NCI-H524 (cell line): ENCODE measurements at places on chromosomes 2 and 18.

- peak; percentile 24 for DNase-seq
Observed at GRCh38 chr2:218711550-218711929, 905 bp downstream of the TTLL4 start.

DNA sequence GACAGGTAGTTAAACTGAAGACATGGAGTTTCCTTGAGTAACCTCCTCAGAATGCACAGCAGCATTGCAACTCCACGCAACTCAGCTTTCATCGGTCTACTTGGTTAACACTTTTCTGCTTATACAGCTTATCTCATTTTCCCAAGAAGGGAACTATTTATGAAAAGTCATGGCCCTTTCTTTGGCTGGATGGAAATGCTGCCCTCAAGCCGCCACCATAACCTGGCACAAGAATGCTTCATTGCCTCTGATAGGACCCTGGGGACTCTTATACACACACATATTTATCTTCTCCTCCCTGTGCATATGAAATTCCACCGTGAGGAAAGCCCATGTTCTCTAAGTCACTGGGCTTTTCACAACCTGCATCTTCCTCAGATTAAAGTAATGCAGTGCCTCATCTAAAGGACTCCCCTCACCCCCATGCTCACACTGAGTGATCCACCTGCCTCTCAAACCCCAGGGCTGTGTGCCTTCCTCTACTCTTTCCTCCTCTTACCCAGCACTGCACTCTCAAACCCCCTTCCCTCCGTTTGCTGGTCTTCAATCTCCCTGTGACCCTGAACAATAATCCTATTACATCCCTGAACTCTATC, 192.0 kb upstream of the HNRNPA3 start:
- no peak for DNase-seq

- DNase-seq, result peak; percentile 88
Observed at GRCh38 chr2:31440764-31441163, 26.2 kb upstream of the XDH start.

GRCh38 chr2:145226901-145227300, 707.0 kb upstream of the ZEB2 start:
- no peak for DNase-seq

DNA sequence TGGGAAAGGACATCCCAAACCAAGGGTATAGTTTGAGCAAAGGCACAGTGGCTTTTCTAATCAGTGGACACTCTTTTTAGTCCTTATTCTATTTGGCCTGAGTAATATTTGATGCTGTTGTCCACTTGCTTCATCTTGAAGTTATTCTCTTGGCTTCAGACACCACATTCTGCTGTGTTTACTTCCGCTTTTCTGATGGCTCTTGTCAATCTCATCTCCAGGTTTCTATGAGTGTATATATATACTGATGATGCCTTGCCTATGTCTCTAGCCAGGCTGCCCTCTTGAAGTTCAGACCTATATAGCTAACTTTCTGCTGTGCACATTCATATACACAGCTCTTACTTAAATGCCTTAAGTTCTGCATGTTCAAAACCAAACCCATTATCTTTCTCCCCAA, 83.1 kb downstream of the EFEMP1 start:
- DNase-seq, result no peak

- DNase-seq, result peak; percentile 46
Observed at GRCh38 chr2:196927376-196928225, 1.1 kb upstream of the PGAP1 start.

DNA sequence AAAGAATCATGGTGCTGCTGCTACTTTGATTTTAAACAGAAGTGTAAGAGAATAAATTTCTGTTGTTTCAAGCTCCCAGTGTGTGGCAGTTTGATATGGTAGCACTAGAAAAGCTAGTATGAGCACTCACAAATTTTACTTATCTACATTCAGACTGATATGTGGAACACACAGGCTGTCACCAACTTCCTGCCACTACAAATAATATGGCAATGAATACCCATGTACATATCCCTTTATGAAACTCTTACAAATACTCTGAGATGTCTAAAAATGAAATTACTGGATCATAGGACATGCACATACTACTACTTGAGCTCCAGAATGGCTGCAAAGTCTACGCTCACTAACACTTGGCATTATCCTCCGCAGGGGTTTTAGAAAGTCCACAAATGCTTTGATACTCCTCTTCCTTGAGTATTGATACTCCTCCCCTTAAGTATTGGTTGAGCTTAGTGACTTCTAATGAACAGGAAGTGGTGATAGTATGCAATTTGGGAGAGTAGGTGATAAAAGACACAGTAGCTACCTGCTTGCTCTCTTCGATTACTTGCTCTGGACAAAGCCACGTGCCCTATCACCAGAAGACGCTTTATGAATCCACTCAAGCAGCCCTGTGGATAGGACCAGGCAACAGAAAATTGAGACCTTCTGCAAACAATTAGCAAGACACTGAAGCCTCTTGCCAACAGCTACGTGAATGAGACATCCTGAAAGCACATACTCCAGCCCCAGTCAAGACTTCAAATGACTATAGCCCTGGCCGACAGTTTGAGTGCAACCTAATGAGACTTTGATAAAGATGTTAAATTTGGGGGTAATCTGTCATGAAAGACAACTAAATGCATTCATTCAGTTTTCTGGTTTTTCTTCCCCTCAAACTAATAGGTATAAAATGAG, 35.4 kb downstream of the FBXO11 start:
- DNase-seq, result no peak

- no peak for DNase-seq
Observed at GRCh38 chr2:69687971-69688611, 44.6 kb upstream of the AAK1 start.

DNA sequence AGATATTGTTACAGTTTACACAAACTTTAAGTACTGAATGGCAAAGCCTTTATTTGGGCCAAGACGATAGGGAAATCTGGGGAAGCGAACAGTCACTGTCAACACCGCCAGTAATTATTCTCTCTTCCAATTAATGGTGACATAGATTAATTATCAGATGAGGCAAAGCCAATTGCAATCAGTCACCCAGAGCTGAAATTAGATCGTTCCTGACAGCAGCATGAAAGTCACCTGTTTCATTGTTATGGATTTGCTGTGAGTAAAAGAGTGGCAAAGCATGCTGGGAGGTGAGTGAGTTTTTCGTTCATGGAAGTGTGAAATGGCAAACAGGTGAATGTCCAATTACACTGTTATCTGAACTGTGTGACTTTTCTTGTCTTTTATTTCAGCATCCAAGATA, 164.8 kb upstream of the KLHL14 start:
- no peak for DNase-seq
